ENCODE measurements at places on chromosomes 7 and 10. TPM values are rescaled to one million over a fixed set of nuclear protein-coding genes. Genes with fewer than 3 reads are reported as not detected.

DNA sequence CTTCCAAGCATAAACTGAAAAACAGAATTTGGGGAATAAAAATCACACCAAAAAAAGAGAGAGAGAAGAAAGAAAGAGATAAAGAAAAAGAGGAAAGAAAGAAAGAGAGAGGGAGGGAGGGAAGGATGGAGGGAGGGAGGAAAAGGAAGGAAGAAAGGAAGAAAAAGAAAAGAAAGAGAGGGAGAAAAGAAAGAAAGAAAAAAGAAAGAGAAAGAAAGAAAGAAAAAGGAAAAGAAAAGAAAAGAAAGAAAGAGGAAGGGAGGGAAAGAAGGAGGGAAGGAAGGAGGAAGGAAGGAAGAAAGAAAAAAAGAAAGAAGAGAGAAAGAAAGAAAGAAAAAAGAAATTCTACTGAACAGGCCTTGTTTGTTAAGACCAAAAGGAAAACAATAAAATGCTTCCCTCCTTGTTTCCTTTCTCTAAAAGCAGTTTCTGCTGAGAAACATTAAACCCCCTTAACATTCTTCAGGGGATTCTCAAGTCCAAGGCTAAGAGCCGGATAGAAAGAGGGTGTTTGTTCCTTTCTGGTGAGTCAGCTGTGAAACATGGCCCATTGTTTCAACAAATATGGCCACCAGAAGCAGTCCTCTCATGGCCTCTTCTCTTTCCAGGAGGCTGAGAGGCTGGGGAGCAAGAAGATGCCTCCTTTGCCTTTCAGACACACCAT is 46.9 kb upstream of the GPAM start:
- DNase-seq, result peak; percentile 59

DNA sequence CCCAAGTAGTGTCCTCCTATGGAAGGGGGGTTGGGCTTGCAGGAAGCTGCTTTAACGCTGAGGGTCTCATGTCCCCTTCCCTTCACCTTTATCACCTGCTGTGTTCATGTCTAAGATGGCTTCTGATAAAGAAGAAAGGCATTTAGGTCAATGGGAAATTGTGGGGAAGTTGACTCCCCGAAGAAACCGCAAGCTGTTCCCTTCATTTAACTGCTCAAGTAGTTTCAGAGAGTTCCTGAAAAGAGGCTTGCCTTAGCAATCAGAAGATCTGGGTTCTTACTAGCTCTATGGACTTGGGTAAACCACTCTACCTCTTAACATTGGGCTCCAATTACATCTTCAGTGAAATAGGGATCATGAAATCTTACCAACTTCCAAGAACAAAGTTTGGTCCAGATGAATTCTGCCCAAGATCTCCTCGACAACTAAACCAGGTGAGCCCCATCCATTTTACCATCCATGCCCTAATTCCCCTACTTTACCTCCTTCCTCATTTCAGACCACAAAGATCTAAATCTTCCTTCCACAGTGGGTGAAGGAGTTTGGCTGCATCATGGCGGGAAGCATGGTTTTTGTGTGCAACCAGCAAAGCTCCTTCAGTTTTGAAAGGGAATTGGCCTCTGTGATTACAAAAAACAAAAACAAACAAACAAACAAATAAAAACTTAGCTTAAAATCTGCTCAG is 30.4 kb upstream of the UCN3 start:
- no peak for DNase-seq

CAMK1D gene
- not detected for total RNA-seq

DNA sequence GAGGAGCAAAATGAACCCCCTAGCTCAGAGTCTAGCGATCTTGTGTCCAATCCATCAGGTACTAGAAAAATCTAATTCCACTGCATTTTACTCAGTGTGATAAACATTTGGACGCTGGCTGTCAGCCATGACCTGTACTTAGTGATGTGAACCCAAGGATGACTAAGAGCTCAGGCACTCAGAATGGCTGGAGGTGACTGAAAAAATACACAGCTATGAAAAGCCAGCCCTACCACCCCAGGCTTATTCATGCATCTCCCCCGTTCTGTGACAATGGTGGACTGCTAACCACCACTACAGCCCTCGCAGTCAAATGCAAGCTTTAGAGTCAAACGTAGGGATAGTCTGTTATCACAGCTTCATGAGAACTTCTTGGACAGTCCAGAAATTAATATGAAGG is 14.9 kb downstream of the AFAP1L2 start:
- no peak for DNase-seq

DNA sequence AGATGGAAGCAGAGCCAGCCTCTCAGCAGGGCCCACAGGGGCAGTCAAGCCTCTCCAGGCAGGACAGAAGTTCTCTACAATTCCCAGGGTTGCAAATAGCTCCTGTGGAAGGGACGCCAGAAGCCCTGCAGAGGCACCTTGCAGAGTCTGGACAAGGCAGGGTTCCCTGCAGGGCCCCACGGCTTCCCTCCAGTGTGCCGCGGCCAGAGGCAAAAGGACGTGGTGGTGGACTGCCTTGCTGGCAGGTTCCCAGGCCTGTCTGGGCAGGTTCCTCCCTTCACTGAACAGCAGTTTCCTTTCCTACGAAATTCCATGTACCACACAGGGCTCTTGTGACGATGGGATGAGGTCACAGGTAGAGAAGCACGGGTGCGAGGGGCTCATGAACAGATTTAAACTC is 25.1 kb downstream of the UPP1 start:
- DNase-seq, result no peak

Measured in HepG2 (cell line).